ENCODE measurements at places on chromosomes 13 and 19.

DNA sequence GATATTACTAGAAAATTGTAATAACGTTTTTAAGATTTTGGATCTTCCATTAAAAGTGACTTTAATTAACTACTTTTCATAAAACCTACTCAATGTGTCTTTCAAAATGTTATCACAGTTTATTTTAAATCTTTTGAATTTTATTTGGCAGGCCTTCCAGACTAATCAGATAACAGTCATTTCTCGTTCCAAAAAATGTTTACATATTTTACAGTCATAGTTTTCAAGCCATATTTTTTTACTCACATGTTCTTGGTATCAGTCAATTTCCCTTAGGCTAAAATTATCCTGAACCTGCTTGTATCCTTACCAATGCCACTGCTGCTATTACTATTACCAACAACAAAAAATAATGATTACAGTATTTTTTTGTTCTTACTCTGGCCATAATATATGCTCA, 1783.5 kb downstream of the SLITRK5 start:
- DNase-seq: no peak

- DNase-seq: no peak
These were observed 2.6 kb downstream of the GTF2F2 start for GRCh38 chr13:45122941-45123340.

DNA sequence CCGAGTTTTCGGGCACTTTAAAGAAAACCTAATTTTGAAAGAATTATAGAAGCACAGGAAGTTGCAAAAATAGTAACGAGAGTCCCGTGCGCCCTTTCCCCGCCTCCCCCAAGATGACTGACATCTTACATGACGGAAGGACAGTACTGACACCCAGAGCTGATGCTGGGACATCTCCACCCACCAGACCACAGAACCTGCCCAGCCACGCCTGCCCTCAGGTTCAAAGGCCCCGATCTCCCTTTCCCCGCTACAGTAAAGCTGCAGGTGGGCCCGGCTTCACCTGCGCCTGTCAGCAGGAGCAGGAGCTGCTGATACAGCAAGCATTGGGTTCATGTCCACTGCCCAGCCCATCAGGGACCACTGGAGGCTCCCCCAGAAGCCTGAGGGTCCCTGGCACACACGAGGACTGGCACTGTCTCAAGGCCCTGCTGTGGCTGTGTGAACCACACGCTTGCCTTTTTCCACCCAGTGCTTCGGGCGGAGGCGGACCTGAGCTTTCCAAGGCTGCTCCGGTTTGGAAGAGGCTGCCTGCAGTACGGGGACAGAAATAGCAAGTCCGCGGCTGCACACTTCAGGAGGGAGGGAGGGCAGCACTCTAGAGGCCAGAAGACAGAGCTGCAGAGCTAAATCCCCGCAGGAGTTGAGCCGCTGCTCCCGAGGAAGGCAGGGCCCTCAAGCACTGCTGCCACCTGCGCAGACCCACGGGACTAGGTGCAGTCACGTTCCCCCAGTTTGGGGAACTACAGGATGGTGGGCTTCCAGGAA, 8.7 kb downstream of the MAP2K2 start:
- DNase-seq: peak; percentile 86

GRCh38 chr19:47111006-47111621, 2.5 kb downstream of the ZC3H4 start:
- no peak for DNase-seq

GRCh38 chr19:47637550-47637949, 28.6 kb downstream of the BICRA start:
- no peak for DNase-seq

GRCh38 chr19:43446746-43447489, 18.5 kb downstream of the LYPD3 start:
- DNase-seq: peak; percentile 52

DNA sequence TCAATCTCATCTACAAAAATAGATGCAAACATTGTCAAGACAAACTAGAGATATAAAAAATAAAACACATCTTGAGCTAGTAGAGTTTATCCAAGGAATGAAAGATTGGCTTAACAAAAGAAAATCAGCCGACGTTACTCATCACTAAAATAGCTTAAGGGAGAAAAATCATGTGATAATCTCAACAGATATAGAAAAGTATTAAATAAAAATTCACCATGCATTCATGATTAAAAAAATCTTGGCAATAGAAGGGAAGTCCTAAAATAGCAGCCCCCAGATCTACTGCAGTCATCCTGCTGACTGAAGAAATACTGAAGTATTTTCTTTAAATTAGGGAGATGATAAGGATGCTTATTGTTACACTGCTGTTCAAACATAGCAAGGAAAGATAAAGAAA, 12.6 kb upstream of the DCLK1 start:
- no peak for DNase-seq

- no peak for DNase-seq
These were observed 28.5 kb downstream of the ZNF266 start for GRCh38 chr19:9406798-9407352.
